Muscle of arm (tissue), 14 donors: ENCODE measurements at places on chromosomes 6 and 20. TPM values are rescaled to one million over a fixed set of nuclear protein-coding genes. Genes with fewer than 3 reads are reported as not detected.

- no peak for DNase-seq
These were observed 40.4 kb downstream of the C6orf118 start for GRCh38 chr6:165268987-165269386.

The PPT2 gene
- polyA plus RNA-seq = not detected

The MATN4 gene
- 0.23 TPM for polyA plus RNA-seq

DNA sequence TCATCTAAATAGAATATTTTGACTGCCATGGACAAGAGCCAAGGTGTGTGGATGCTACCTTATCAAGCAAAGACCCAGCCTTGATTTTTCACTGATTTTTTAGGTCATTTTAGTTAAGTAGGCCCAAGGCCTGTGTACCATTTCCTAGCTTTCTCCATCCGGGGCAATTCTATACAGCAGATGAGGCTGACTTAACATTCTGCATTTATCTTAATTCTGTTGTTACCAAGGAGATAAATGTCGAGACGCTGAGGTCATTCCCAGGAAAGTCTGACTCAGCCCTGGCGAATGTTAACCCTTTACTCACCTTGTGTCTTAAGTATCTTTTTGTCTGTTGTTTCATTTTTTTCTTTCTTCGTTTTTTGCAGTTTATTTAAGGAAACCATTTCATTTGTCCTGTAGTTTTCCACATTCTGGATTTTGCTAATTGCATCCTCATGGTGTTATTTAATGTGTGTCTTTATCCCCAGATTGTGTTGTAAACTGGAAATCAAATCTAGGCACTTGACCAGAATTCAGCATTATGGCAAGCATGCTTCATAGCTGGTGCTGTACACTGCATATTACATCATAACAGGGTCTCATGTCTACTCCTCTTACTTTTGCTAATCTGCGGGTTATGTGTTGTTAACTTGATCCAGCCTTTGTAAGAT, 277.0 kb downstream of the CDKAL1 start:
- DNase-seq = peak; percentile 4

DNA sequence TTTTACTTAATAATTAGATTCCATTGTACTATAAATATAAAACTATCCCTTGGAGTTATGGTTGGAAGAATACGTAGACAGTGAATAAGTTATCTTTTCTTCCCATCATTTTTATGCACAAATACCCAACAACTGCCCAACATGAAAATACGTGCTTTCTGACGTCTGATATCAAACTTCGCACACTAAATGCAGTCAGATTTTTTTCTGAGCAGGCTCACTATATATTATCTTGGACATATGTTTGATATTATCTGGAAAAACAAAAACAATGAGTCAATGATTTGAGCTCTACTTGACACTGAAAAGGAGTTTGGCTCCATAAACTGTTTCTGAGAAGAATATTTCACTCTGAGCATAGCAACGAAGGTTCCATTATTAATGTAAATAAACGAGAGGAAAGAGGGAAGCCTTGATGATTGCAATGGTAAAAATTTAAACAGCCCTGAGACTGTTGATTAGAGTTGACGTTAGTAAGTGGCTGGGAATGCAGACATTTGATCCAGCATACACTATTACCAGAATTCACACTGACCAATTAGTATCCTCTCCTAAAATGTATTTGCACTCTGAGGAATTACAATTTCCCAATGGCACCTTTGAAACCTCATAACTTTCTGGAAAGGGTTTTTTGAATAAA, 1090.0 kb downstream of the EPHA7 start:
- DNase-seq = peak; percentile 28

The LPIN3 gene
- 2.8 TPM for polyA plus RNA-seq

GRCh38 chr20:39075731-39076130, 113.6 kb downstream of the DHX35 start:
- DNase-seq = no peak

The ARMH2 gene
- not detected for polyA plus RNA-seq

GRCh38 chr20:32702706-32703425, 29.1 kb upstream of the C20orf203 start:
- DNase-seq = no peak

DNA sequence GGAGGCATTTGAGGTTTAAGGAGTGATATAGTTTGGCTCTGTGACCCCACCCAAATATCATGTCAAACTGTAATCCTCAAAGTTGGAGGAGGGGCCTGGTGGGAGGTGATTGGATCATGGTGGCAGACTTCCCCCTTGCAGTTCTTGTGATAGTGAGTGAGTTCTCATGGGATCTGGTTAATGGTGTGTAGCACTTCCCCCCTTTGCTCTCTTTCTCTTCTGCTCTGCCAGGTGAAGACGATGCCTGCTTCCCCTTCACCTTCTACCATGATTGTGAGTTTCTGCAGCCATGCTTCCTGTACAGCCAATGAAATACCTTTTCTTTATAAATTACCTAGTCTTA, 1.7 kb upstream of the HDDC2 start:
- no peak for DNase-seq

The DEFB124 gene
- polyA plus RNA-seq = 0.73 TPM

The LPA gene
- polyA plus RNA-seq = 0.11 TPM

GRCh38 chr20:40481337-40481736, 207.7 kb downstream of the MAFB start:
- DNase-seq = peak; percentile 23

DNA sequence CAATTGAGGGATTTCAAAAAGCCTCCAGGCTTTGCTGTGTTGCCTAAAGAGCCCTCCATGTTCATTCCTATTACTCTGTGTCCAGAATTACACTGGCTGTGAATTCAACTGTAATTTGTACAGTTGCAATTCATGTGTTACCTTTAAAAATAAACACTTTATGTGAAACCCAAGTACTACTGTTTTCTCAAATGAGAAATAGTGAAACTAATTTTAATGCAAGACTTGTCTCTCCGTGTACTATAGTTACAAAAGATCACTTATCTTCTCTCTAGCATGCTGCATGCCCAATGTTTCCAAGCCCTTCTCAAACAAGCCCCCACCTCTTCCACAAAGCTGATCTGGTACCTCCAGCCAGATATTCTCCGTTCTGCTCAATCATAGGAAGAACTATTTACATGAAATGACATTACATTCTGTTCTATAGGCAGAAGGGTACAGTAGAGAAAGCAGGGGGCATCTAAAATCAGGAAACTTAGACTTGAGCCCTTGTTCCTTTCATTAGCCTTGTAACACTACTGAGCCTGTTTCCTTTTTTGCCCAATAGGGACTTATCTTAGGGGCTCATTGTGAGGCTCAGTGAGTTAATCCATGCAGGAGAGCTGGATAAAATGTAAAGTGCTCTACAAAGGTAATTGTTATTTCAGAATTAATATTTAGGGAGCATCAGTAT, 12.3 kb upstream of the COL9A1 start:
- DNase-seq = no peak

DNA sequence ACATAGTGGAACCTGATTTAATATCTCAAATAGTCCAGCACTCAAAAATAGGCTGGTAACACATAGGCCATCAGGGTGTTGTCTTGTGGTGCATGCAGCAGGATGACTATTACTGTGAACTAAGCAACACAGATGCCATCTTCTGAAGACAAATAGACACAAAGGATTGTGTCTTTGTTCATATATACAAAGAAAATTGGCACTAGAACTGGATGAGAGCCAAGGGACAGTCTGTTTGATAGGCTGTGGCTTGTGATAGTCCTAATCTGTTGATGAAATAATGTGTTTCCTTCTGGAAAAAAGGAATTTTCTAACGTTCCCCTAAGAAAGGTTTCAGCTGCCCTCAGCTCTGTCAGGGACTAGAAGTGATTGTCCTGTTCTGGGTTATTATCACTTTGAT, 129.8 kb downstream of the TPBG start:
- DNase-seq = no peak

DNA sequence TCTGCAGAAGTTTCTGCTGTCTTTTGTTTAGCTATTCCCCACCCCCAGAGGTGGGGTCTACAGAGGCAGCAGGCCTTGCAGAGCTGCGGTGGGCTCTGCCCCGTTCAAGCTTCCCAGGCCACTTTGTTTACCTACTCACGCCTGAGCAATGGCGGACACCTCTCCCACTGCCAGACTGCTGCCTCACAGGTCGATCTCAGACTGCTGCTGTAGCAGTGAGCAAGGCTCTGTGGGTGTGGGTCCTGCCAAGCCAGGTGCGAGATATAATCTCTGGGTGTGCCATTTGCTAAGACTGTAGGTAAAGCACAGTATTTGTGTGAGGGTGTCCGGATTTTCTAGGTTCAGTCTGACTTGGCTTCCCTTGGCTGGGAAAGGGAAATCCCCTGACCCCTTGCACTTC, 23.6 kb upstream of the ZNF337 start:
- no peak for DNase-seq

- DNase-seq = no peak
These were observed 46.9 kb downstream of the DLGAP4 start for GRCh38 chr20:36352843-36353553.

DNA sequence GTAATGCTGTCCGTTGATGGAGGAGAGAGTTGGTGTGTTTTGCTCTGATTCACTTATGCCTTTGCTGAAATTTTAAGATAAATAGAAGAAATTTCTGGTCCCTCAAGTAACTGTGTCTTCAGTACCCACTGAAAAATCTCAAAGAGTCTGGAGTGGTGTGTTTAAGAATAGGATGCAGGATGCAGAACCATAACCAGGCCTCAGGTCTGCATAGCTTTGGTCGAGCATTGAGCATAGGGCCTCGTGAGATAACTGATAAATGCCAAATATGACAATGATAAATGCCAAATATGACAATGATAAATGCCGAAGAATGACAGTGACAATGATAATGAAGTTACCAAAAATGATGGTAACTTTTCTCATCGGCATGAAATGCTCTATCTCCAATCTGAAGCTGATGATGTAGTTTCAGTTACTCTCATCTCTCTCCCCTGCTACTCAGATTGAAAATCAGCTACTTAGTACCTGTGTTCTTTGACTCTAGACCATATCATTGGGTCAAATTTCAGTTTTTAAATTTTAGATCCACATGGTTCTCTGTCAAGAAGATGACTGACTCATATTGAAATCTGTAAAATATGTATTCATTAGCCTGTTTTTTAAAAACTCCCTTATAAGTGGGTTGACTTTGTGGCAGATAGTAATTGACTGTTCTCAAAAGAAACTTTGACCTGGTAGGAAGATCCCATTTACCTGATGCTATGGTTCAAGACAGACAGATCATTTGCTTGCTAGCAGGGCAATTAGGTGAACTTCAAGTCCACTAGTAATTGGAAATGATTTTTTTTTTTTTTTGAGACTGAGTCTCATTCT, 96.6 kb downstream of the SLC16A10 start:
- no peak for DNase-seq

The PCK1 gene
- 0.31 TPM for polyA plus RNA-seq

DNA sequence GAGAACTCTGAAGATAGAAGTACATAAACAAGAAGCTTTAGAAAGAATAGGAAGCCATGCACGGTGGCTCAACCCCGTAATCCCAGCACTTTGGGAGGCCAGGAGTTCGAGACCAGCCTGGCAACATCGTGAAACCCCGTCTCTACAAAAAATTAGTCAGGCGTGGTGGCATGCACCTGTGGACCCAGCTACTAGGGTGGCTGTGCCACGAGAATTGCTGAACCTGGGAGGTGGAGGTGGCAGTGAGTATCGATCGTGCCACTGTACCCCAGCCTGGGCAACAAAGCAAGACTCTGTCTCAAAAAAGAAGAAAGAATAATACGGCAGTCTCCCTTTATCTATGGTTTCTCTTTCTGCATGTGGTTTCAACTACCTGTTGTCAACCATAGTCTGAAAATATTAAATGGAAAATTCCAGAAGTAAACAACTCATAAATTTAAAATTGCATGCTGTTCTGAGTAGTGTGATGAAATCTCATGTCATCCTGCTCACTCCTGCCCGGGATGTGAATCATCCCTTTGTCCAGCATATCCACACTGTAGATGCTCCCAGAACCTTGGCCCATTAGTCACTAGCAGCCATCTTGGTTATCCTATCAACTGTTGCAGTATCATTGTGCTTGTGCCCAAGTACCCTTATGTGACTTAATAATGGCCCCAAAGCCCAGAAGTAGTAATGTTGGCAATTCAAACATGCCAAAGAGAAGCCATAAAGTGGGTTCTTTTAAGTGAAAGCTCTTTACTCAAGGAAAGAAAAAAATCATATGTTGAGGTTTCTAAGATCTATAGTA, 22.1 kb downstream of the DEK start:
- DNase-seq = no peak
